ENCODE measurements at places on chromosomes 7 and 10.

DNA sequence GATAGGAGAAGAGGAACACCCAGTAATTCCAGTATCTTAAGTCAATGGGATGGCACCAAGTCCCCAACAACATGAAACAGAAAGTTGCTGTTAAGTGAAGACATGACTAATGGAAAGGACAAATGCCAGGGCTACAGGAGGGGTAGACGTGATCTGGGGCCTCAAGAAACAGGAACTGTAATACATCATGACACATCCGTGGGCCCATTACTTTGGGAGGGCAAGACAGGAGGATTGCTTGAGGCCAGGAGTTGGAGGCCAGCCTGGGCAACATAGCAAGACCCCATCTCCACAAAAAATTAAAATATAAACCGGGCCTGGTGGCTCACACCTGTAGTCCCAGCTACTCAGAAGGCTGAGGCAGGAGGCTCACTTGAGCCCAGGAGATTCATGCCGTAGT lies 408.6 kb upstream of the PRKCQ start:
- DNase-seq, result no peak

DNA sequence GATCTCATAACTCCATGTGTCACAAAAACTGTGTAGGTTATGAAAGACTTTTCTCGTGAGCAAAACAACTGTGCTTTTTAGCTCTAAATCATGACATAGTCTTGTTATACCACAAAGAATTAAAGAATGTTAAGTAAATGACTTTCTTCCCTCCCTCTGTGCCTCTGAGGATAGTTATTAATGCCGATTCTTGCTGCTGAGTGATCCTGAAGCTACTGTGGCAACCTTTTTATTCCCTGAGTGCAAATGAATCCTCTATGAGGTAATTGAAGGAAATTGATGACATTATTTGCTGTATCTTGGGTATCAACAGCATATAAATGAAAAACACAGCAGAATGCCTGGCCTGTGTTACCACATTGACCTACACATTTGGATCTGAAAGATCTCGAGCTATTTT lies 142.2 kb upstream of the HDAC9 start:
- no peak for DNase-seq

DNA sequence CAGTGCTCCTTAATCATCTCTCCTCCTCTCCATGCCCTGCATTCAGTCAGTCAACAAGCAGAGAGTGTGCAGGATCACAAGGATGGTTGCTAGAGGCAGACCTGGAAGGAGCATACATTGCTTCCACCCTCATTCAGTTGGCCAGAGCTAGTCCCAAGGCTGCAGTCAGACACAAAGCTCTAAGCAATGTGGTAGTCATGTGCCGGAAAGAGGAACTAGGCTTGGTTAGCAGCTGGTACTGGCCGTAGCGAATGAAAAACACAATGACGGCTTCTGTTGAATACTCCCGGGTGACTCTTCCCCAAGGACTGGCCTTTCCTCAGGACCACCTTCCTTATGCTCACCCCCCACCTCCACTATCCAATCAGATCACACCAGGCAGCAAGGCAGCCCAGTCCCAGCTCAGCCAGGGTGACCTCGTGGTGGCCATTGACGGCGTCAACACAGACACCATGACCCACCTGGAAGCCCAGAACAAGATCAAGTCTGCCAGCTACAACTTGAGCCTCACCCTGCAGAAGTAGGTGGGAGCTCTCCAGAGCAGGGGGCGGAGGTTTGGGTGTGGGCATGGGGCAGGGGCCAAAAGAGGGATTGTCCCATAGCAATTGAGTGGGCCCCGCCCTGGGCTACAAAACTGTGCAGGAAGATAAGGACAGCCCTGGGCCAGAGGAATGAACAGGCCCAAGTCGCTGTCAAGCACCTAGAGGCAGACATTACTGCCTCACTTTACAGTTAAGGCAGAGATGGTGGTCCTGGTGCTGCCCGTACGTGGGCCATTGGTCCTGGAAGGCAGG lies 10.9 kb downstream of the LDB3 start:
- DNase-seq, result no peak

- no peak for DNase-seq
These were observed 28.4 kb downstream of the KIAA1549 start for GRCh38 chr7:138952791-138953190.

DNA sequence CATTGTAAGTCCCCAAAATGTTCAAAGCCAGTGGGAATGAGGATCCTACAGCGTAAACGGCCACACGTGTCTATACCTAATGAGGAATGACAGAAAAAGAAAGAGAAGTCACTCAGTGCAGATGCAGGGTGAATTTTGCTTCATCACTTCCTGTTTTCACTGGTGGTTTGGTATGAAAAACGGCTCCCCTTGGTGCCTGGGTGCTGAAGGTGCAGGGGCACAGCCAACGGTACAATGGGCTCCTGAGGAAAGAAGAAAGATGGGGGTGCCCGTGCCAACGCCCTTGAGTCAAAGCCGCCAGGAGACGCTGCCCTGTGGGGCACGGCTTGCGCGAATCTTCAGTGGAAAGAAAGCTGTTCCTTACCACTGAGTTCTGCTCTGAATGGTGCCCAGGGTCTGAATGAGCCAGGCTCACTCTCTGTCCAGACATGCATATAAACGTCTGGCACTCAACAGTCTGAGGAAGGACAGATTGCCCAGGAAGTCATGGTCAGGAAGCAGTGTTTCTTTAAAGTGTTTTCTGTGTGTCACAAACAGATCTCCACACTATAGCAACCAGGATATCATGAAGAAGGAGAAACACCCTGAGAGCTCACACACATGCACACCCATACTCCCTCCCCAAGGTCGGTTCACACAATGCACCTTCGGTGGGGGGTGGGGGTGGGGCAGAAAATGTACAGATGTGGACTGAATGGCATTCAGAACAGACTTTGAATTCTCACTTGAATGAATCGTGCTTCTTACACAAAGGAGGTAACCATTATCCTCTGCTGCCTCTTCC lies 105.8 kb downstream of the ELMO1 start:
- DNase-seq, result no peak

- no peak for DNase-seq
These were observed 72.3 kb upstream of the SP8 start for GRCh38 chr7:20858951-20859350.

- DNase-seq, result no peak
These were observed 86.0 kb upstream of the STRIP2 start for GRCh38 chr7:129348023-129348740.

DNA sequence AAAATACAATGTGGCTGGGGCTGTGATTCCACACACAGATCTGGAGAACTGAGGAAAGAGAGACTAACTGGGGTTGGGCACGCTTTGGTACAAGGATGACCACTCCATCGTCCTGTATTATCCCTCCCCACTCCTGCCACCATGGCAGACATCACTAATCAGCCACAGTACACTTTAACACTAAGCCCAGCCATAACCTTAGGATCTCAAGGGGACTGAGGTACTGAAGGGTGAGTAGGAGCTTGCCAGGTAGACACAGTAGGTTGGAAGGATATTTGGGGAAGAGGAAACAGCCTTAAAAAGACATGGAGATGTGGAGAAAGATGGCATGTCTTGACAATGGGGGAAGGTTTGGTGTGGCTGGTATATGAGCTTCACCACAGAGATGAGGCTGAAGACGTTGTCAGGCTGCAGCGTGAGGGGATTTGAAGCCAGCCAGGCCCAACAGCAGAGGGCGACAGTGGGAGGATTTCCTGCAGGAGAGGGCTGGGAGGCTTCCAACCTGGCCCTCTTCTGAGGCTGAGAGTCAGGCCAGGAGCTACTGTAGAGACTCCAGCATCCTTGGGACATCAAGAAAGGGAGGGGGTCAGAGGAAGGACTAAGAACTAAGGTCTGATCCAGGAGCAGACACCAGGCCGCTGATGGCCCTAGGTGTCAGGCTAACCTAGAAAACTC lies 58.6 kb upstream of the COL13A1 start:
- DNase-seq, result no peak

GRCh38 chr10:104032144-104032775 lies 53.4 kb downstream of the COL17A1 start:
- DNase-seq, result no peak

- DNase-seq, result no peak
These were observed 125.9 kb upstream of the HPS1 start for GRCh38 chr10:98572594-98572993.

GRCh38 chr10:113202011-113202410 lies 252.0 kb downstream of the TCF7L2 start:
- no peak for DNase-seq

DNA sequence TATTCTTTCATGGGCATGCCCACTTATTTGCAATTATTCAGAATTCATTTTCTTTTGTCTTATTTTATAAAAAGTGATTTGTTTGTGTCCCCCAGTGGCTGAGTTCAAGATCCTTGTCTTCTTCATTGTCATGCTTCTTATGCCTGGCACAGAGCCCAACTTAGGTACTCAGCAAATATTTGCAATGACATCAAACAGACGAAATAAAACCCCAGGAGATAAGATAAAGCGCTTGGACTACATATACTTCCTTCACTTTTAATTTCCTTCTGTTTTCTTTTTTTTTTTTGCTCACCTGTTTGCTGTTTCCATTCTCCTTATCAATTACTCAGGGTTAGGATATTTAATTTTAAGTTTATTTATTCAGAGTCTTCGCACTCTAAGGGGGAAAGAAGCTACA lies 225.0 kb downstream of the SDHAF3 start:
- no peak for DNase-seq

GRCh38 chr10:17028798-17029197 lies 100.8 kb downstream of the CUBN start:
- DNase-seq, result no peak

GRCh38 chr7:96718107-96719003 lies 8.7 kb upstream of the SEM1 start:
- DNase-seq, result no peak

- no peak for DNase-seq
These were observed 68.0 kb downstream of the PIP4K2A start for GRCh38 chr10:22646388-22646853.
